ENCODE measurements at places on chromosomes 4 and X. TPM values are rescaled to one million over a fixed set of nuclear protein-coding genes. Genes with fewer than 3 reads are reported as not detected.

IL2RG gene
- 6.8 TPM for polyA plus RNA-seq

GRCh38 chr4:75995727-75996126, 5.0 kb upstream of the SDAD1 start:
- no peaks in the 10 kb centered on the region for H3K27me3 ChIP-seq
- no peak for DNase-seq
- H3K4me1 ChIP-seq: no peaks in the 10 kb centered on the region
- H3K4me3 ChIP-seq: no peak overlapping the region

- no peak overlapping the region for H3K27ac ChIP-seq
- no peaks in the 10 kb centered on the region for H3K36me3 ChIP-seq
- no peak for DNase-seq
- H3K4me3 ChIP-seq: no peak overlapping the region
Observed at GRCh38 chr4:18291981-18292380, 270.4 kb upstream of the LCORL start.

DNA sequence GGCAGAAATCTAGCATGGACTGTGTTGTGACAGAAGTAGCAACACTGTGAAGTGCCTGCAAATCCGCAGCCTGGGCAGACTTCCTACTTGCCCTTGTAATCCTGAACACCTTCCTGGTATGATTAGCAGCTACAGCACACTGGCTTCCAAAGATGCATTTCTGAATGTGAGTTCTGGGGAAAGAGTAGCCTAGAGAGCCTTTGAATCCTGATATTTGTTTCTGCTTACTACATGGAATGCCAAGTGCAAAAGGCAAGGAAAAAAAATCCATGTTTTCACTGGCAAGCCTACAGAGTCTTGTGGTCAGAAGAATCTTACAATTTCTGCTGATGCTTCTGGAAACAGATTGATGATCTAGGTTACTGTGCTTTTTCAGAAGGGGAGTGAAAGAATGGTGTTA, 223.7 kb downstream of the COL25A1 start:
- no peak for DNase-seq
- H3K36me3 ChIP-seq: no peaks in the 10 kb centered on the region
- no peak overlapping the region for H3K27ac ChIP-seq
- H3K4me1 ChIP-seq: no peaks in the 10 kb centered on the region
- H3K27me3 ChIP-seq: no peaks in the 10 kb centered on the region

DNA sequence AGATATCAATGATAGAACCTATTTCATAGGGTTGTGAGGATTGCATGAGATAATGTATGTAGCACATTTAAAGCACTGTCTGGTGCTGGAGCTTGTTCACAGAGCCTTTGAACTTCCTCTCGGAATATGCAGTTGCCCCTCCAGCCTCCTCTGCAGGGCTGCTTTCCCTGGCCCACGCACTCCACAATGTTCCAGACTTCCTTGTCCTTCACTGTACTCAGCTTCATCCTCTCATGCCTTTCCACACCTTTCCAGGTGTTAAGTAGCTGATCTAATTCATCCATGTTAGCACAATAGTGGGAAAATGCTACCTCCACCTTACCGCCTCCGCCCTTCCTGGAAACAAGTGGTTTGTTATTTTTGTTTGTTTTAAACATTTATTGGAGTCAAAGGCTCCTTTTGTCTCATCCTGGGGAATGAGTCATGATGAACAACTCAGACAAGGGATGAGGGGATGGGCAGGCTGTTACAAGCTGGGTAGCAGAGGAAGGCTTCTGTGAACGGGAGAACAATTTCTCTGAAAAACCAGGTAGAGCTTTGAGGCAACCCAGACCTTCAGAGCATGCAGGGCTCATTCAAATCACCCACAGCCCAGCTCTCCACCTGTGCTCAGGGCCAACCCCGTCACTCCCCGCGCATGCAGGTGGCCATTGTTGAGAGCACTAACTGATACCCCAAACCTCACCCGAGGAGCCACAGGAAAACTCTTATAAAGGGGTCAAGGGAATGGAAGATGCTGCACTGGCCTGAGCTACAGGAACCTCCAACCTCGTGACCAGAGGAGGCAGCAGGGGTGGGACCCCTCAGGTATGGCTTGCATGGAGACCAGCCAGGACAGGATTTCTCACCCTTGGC, 84.9 kb upstream of the TBL1X start:
- H3K36me3 ChIP-seq: no peaks in the 10 kb centered on the region
- H3K4me3 ChIP-seq: no peak overlapping the region
- no peak overlapping the region for H3K27ac ChIP-seq

DNA sequence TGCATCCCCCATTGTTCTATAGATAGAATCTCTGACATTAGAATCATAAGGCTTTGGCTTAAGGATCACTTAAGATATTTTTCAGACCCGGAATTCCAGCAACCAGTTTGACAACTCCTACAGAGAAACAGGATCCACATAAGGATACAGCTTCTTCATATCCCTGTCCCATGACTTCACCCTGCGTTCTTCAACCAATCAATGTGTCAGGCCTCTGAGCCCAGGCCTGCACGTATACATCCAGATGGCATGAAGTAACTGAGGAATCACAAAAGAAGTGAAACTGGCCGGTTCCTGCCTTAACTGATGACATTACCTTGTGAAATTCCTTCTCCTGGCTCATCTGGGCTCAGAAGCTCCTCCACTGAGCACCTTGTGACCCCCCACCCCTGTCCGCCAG, 85.1 kb downstream of the MFAP3L start:
- no peak overlapping the region for H3K4me3 ChIP-seq
- H3K27ac ChIP-seq: no peak overlapping the region
- H3K4me1 ChIP-seq: no peaks in the 10 kb centered on the region
- H3K36me3 ChIP-seq: no peaks in the 10 kb centered on the region
- DNase-seq: no peak

MAGEB1 gene
- 36.6 TPM for polyA plus RNA-seq

DNA sequence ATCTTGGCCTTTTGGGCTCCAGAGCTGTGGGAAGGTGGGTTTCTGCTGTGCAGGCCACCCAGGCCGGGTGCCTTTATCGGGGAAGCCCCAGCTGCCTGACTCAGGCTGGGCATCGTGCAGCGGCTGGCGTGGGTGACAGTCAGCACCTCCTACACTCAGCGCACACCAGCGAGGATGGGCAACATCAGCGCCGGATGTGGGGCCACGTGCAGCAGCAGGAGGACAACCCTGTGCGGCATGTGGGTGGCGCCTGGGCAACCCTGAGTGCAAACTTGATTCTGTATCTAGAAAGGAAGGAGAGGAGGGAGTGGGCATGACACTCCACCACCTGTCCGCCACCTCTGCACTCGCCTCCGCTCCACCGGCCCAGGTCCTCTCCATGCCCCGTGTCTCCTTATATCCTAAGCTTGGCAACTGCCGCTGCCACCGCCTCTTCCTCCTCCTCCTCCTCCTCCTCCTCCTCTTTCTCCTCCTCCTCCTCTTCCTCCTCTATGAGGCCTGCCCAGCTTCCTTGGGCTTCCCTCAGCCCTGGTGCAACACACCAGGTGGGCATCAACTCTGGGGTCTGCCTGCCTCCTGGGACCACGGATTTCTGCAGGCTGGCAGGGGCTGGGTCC, 107.4 kb upstream of the AFAP1 start:
- peaks cover 5% of the 10 kb centered on the region for H3K4me1 ChIP-seq
- H3K4me3 ChIP-seq: no peak overlapping the region
- H3K27me3 ChIP-seq: no peaks in the 10 kb centered on the region
- no peak overlapping the region for H3K27ac ChIP-seq

TRPC5OS gene
- 49.8 TPM for polyA plus RNA-seq

- DNase-seq: no peak
- H3K36me3 ChIP-seq: no peaks in the 10 kb centered on the region
- no peaks in the 10 kb centered on the region for H3K27me3 ChIP-seq
Observed at GRCh38 chr4:148021686-148022085, 289.8 kb downstream of the ARHGAP10 start.

DNA sequence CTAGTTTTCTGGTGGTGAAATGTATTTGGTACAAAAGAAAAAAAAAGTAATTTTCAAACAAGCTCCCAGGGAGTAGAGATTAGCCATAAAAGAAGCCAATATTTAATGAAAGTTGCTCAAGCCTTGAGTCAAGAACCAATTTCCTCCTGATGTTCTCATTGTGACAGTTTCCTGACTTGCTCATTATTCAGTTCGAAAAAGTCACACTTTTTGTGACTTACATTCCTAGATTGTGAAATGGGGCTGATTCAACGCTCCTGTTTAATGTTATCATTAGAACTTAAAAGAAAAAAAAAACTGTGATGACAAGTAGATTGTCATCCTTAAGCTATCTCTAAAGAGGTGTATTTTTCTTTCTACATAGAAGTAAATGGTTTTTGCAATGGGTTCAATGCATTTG, 122.6 kb upstream of the BMPR1B start:
- no peaks in the 10 kb centered on the region for H3K36me3 ChIP-seq
- H3K4me1 ChIP-seq: no peaks in the 10 kb centered on the region
- H3K4me3 ChIP-seq: no peak overlapping the region
- no peak for DNase-seq

- H3K36me3 ChIP-seq: no peaks in the 10 kb centered on the region
- no peak overlapping the region for H3K4me3 ChIP-seq
- no peaks in the 10 kb centered on the region for H3K27me3 ChIP-seq
Observed at GRCh38 chrX:101210630-101211029, 9.0 kb upstream of the DRP2 start.

DNA sequence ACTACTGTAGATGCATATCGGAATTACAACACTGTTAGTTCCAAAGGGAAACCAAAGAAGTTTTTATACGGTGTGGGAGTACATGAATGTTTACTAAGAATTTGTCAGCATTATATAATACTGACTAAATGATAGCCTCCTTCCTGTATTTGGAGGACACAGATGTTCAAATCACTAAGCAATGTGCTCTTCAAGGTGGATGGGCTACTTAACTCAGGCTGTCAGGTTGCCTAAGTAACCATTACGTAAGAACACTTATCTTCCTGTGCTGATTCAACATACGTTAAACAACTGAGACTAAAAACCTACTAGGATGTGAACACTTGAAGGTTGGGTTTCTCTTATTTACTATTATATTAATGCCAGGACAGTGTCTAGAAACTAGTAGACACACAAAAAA, 81.9 kb upstream of the HPGD start:
- H3K27me3 ChIP-seq: no peaks in the 10 kb centered on the region
- no peaks in the 10 kb centered on the region for H3K4me1 ChIP-seq
- no peak overlapping the region for H3K4me3 ChIP-seq
- no peak overlapping the region for H3K27ac ChIP-seq
- no peak for DNase-seq

- no peak overlapping the region for H3K4me3 ChIP-seq
- no peaks in the 10 kb centered on the region for H3K27me3 ChIP-seq
- H3K27ac ChIP-seq: no peak overlapping the region
- no peaks in the 10 kb centered on the region for H3K36me3 ChIP-seq
- H3K4me1 ChIP-seq: no peaks in the 10 kb centered on the region
- DNase-seq: no peak
Observed at GRCh38 chr4:108751321-108751720, 11.5 kb downstream of the ETNPPL start.

OTC gene
- 0.55 TPM for polyA plus RNA-seq

GRCh38 chrX:119228512-119229252, 7.4 kb upstream of the PGRMC1 start:
- no peaks in the 10 kb centered on the region for H3K27me3 ChIP-seq
- H3K4me3 ChIP-seq: no peak overlapping the region
- no peaks in the 10 kb centered on the region for H3K36me3 ChIP-seq

GRCh38 chr4:25128671-25129070, 31.6 kb downstream of the SEPSECS start:
- no peak overlapping the region for H3K4me3 ChIP-seq
- no peak overlapping the region for H3K27ac ChIP-seq
- H3K36me3 ChIP-seq: no peaks in the 10 kb centered on the region
- no peaks in the 10 kb centered on the region for H3K27me3 ChIP-seq

- DNase-seq: no peak
- no peaks in the 10 kb centered on the region for H3K27me3 ChIP-seq
- no peaks in the 10 kb centered on the region for H3K4me1 ChIP-seq
- no peak overlapping the region for H3K27ac ChIP-seq
- H3K4me3 ChIP-seq: no peak overlapping the region
Observed at GRCh38 chr4:3810111-3810680, 44.0 kb downstream of the ADRA2C start.

PDCL2 gene
- 84.6 TPM for polyA plus RNA-seq

NLRP2B gene
- not detected for polyA plus RNA-seq

- no peaks in the 10 kb centered on the region for H3K36me3 ChIP-seq
- H3K27me3 ChIP-seq: no peaks in the 10 kb centered on the region
- DNase-seq: no peak
- H3K4me3 ChIP-seq: no peak overlapping the region
Observed at GRCh38 chr4:3756343-3757059, 9.7 kb upstream of the ADRA2C start.

GRCh38 chr4:76895619-76896018, 2.3 kb downstream of the SOWAHB start:
- no peak for DNase-seq
- H3K27me3 ChIP-seq: no peaks in the 10 kb centered on the region
- no peak overlapping the region for H3K27ac ChIP-seq
- H3K36me3 ChIP-seq: no peaks in the 10 kb centered on the region

- no peaks in the 10 kb centered on the region for H3K36me3 ChIP-seq
- no peaks in the 10 kb centered on the region for H3K4me1 ChIP-seq
- H3K27ac ChIP-seq: no peak overlapping the region
Observed at GRCh38 chr4:72119946-72120345, 88.1 kb downstream of the NPFFR2 start.

- no peak overlapping the region for H3K27ac ChIP-seq
- no peaks in the 10 kb centered on the region for H3K4me1 ChIP-seq
- no peaks in the 10 kb centered on the region for H3K36me3 ChIP-seq
- no peaks in the 10 kb centered on the region for H3K27me3 ChIP-seq
- no peak for DNase-seq
- H3K4me3 ChIP-seq: no peak overlapping the region
Observed at GRCh38 chrX:74523870-74524735, 90.3 kb downstream of the RLIM start.

GRCh38 chr4:84597450-84597849, 14.5 kb downstream of the CDS1 start:
- no peak overlapping the region for H3K27ac ChIP-seq
- no peak overlapping the region for H3K4me3 ChIP-seq
- peak; percentile 30 for DNase-seq
- H3K27me3 ChIP-seq: no peaks in the 10 kb centered on the region
- no peaks in the 10 kb centered on the region for H3K36me3 ChIP-seq

DNA sequence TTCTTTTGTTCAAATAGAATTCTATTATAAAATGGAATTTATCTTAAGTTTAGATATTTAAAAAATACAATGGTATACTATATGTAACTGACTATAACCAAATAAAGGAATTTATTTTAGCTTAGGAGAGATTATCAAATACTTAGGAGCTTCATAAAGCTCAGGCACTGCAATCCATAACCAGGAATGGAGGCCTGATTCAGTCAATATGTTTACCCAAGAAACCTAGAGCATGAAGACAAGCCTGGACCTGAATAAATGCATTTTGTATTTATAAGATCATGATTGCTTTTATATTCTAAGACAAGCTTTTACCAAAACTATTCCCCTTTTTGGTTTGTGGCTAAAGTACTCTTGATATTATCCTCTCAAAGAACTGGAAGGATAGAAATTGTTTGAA, 742.6 kb downstream of the FAT4 start:
- H3K4me1 ChIP-seq: no peaks in the 10 kb centered on the region
- no peak overlapping the region for H3K4me3 ChIP-seq
- no peaks in the 10 kb centered on the region for H3K36me3 ChIP-seq
- no peaks in the 10 kb centered on the region for H3K27me3 ChIP-seq
- H3K27ac ChIP-seq: no peak overlapping the region

NHSL2 gene
- 9.5 TPM for polyA plus RNA-seq

MAGEA10 gene
- polyA plus RNA-seq: 4.2 TPM

- H3K36me3 ChIP-seq: no peaks in the 10 kb centered on the region
- H3K27ac ChIP-seq: no peak overlapping the region
- H3K27me3 ChIP-seq: no peaks in the 10 kb centered on the region
- H3K4me3 ChIP-seq: no peak overlapping the region
- no peak for DNase-seq
Observed at GRCh38 chrX:100871594-100872560, 2.3 kb downstream of the NOX1 start.

Measured in testis (tissue), 5 donors.